Kidney epithelial cell (primary cell): ENCODE measurements at places on chromosomes 5 and 9.

- no peak for DNase-seq
Measured at GRCh38 chr5:34848230-34848629, 9.3 kb downstream of the TTC23L start.

DNA sequence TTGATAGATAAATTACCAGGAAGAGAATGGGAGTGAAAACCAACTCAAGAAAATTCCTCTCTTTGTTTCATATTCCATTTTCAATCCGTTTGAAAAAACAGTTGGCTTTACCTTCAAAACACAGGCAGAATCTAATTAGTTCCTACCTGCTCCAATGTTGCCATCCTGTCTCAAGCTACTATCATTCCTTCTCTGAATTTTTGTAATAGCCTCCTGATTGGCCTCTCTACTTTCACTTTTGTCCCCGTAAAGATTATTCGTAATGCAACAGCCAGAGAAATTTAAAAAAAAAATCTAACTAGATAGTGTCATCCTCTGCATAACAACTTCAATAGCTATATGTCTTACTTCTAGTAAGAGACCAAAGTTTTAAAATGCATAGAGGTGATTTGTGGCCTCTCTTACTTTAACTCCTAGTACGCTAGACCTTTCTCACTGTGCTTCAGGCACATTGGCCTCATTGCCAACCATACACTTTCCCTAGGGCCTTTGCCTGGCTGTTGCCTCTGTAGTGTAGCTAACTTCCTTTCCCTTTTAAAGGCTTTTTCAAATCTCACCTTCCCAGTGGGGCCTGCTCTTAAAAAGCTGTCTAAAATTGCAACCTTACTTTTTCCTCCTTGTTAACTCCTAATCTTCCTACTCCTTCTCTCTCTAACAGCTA lies 311.3 kb upstream of the GRIN3A start:
- no peak for DNase-seq

GRCh38 chr5:18761801-18762200 lies 1127.5 kb downstream of the TAF11L14 start:
- no peak for DNase-seq

GRCh38 chr9:90872835-90873294 lies 71.2 kb downstream of the SYK start:
- DNase-seq: no peak

DNA sequence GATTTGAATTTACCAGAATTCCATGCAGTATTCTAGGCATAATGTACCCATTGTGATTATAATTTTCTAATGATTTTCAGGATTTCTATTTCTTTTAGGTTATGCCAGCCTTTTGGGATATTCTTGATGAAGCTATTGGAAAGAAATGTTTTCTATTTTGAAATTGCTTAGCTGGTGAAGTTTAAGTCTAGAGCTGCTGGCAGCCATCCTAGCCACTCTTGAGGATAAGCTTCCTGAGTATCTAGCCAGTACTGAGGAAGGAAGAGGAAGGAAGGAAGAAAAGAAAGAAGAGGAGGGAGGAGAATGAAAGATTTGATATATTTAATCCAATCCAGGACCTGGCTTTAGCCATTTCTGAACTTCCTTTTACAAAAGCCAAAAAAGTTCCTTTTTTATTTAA lies 142.1 kb upstream of the DAB2 start:
- no peak for DNase-seq

- no peak for DNase-seq
Measured at GRCh38 chr5:110809006-110809405, 70.2 kb downstream of the SLC25A46 start.

GRCh38 chr9:81648891-81649290 lies 40.5 kb downstream of the TLE1 start:
- no peak for DNase-seq

DNA sequence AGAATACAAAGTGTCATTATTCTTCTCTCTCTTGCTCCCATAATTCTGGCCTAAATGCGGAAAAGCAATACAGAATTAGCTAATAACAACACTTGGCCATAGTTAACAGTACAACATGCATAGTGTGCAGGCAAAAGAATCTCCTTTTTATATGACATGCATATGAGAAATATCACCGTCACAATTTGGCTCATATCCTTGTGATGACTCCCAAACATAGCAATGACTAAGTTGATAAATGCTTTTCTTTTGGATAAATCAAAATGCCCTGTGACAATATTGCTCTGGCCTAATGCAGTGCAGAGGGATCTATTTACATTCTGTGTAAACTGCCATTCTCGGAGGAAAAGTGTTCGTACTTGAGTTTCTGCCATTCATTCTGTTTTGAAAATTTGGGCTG lies 121.9 kb upstream of the GHR start:
- no peak for DNase-seq

GRCh38 chr9:78860801-78861475 lies 564.0 kb downstream of the PSAT1 start:
- DNase-seq: peak; percentile 16

- DNase-seq: no peak
Measured at GRCh38 chr9:132943651-132944293, 644 bp downstream of the TSC1 start.

DNA sequence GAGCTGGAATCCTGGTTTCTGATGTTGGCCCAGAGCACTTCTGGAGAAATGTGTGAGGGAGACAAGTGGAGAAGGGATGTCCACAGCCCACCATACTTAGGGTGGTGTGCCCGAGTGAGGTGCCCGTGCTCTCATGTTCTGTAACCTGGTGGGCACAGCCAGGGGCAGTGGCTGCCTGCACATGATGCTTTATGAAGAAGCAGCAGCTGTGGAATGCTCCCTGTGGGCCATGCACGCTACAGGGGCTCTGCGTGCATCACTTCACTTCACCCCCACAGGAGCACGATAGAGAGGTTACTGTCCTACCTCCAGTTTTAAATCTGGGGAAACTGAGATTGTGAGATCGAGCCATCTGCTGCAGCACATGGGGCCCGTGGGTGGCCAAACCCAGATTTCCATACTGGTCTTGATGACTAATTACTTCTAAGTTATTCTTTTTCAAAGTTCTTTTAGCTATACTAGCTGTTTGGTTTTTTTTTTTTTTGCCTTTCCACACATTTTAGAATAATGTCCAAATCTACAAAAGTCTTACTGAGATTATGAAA lies 441.6 kb downstream of the GADD45G start:
- no peak for DNase-seq

GRCh38 chr5:63648376-63648775 lies 313.9 kb downstream of the HTR1A start:
- no peak for DNase-seq

DNA sequence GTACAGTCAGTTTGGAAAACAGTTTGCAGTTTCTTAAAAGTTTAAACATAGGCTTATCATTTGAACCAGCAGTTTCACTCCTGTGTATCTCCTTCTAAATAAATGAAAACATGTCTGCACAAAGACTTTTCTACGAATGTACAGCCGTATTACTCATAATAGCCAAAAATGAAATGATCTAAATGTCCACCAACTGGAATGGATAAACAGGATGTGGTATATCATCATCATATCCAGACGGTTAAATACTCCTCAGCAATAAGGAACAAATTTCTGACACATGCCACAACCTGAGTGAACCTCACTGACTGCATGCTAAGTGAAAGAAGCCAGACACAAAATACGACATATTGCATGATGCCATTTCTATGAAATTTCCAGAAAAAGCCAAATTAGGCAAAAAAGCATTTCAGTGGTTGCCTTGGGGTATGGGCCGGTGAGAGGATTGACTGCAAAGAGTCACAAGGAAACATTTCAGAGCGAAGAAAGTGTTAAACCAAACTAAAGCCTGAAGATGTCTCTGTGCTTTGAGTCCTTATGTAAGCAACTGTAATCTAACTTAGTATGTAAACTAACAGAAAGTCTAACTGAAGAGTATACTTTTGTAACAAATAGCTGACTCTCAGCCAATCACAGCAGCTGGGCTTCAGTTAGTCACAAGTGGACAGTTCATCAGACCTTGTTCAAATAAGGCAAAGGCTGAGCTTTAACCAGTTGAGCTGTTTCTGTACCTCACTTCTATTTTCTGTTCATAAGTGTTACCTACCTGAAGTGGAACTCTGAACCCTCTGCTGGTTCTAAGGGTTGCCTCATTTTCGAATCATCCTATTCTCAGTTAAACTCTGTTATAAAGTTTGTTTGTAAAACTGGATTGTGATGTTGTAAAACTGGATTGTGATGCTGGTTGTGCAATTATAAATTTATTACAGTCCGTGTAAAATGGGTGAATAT lies 65.2 kb downstream of the TRIO start:
- no peak for DNase-seq

- no peak for DNase-seq
Measured at GRCh38 chr5:140753561-140753960, 32.4 kb upstream of the PCDHA1 start.

DNA sequence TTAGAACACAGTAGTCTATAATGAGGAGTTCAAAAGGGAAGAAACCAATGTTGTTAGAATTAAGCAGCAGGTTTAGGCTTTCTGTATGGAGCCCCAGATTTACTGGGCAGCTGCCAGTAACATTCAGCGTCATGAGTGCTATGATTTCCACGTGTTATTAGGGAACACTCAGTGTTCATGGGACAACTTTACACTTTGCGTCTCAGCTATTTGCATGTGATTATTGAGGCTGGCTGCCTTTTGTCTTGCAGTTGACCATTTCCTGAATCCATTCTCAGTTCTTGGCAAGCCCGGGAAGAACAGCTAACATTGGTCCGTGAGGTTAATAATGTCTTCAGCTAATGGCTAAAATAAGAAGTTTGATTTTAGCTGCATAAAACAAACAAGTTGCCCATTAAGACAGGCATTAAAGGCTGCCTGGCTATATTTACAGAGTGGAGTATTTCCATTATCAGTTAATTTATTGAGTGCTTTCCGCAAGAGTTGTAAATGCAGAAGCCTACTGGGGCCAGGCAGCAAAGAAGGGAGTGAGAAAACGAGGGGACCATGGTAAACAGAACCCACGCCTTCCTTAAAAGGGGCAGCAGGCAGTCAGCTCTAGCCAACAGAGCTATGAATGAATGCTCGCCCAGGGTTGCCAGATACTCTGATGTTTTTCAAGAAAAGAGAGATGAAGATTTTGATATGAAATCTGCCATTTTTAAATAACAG lies 120.9 kb downstream of the PIP5K1B start:
- no peak for DNase-seq

DNA sequence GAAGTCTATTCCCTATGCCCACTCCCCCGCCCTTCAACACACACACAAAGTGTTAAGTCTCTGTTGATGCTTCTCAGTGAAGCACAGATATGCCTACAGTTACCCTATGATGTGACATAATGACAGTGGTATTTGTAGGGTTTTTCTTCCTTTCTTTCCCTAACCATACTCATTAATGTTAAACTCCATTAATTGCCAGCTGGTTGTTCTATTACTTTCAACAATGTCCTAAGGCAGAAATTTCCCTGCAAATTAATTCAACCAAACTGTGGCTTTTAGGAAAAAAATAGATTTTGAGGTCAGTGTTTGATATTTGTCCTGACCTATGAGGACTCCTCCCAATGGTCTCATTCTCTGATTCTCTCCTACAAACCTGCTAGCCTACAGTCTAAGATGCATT lies 38.2 kb upstream of the SLCO6A1 start:
- DNase-seq: peak; percentile 45

- DNase-seq: peak; percentile 10
Measured at GRCh38 chr9:26157411-26157810, 479.2 kb upstream of the TUSC1 start.

- no peak for DNase-seq
Measured at GRCh38 chr9:93303806-93304573, 120.1 kb downstream of the WNK2 start.

DNA sequence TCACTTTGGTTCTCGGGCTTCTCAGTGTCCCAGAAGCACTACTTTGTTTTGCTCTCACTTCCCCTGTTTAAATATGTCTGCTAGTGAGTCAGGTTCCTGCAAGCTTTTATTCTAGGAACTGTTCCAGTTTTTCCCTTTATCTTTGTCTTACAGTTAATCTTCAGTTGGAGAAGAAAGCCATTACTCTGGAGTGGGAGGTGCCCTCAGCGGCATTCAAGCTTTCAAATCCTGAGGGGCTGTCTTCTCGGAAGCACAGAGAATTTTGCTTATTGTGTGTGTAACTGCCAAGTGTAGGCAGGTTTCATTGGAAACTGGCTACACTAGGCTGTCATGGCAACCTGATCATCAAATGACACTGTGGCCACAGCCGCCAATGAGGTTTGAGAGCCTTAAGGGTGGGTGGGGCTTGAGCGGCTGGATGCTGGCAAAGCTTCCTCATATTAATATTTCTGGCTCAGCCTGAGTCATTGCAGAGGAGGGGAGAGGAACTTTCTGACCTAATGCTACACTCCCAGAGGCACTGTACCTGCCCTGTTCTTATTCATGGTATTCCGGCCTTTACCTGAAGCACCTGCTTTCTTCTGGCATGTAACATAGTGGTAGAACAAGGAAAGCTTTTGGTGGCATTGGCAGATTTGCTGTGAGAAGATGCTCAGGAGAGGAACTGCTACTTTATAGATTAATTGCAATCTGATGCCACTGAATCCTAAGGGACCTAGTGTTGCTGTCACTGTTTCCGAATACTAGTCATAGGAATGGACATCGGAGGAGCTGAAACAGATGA lies 26.3 kb downstream of the SLC25A25 start:
- DNase-seq: peak; percentile 93

- DNase-seq: no peak
Measured at GRCh38 chr9:99472916-99473245, 250.8 kb downstream of the SEC61B start.

GRCh38 chr9:88077071-88077617 lies 61.1 kb downstream of the SPATA31C2 start:
- DNase-seq: no peak

DNA sequence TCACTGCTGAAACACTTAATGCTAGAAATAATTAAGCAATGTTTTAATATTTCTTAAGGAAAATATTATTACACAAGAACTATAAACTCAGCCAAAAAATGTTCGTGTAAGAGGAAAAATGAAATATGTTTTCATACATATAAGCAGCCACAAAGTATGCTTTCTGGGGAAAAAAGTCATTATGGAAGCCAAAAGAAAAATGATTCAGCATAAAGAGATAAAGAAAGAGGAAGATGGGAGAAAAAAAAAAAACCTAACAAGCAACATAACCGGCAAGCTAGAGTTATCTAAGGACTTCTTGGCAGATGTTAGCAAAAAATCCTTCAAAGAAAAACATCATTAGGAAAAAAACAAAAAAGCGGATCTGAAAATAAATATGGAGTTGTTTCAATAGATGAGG lies 179.1 kb downstream of the MUSK start:
- no peak for DNase-seq

GRCh38 chr5:93636837-93637236 lies 53.8 kb downstream of the NR2F1 start:
- DNase-seq: no peak

DNA sequence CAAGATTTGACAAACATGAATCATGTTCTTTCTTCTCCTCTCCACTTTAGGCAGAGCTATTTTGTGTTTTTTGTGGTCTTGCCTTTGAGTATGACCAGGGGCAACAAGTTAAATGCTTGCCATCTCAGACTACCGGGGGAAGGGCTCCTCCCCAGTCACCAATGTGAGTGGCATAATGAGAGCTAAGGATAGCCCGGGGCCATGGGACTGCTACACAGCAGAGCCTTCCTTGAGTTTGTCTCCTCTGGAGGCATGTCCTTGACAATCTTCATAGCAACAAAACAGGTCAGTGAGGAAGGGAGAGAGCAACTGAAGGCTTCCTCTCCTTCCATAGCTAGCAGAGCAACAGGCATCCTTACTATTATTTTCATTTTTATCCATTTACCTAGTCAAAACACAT lies 299.3 kb downstream of the ENC1 start:
- no peak for DNase-seq

- no peak for DNase-seq
Measured at GRCh38 chr9:72948575-72949243, 4.1 kb downstream of the ALDH1A1 start.
